ENCODE measurements at places on chromosomes 1 and 21. TPM values are rescaled to one million over a fixed set of nuclear protein-coding genes. Genes with fewer than 3 reads are reported as not detected.
A peak's percentile ranks its signal among the peaks of the same experiment; 100 is the strongest.

DNA sequence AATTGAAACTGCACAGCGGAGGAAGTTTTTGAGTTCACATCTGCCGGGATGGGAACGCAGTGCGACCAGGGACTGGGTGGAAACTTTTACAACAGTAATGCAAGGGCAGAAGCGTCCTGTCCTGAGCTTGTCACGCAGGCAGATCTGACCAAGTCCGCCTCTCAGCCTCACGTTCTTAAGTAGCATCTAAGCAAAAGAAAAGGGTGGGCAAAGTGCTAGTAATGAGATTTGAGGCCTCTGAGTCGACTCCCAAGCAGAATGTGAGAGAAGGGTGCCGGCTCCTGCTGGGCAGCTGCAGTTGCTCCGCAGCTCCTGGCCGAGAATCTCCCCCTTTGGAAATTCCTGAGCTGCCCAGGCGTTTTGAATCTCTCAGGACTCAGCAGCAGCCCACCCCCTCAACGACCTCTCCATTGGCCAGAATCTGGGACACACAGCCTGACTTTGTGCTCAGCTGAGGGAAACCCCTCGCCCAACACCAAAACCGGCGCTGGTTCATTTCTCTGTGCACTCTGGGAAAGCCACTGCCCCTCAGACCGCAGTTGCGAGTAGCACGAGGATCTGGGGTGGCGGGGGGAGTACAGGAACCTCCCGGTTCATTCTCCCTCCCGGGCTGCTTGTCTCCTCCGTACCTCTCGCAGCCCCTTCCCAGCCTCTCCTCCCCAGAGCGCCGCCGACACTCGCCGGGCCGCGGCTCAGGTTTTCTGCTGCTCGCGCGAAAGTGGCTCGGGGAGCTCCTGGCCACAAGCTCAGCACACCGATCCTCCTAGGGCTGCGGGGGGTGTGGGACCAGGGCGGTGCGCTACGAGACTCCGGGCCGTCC lies 913 bp upstream of the S1PR1 start:
- no peaks in the 10 kb centered on the region for H3K36me3 ChIP-seq
- peak overlapping the region; percentile 64 for H3K4me3 ChIP-seq
- H3K27ac ChIP-seq = peak overlapping the region; percentile 86
- DNase-seq = peak; percentile 51

SPATA46 gene
- polyA plus RNA-seq = 0.92 TPM

- H3K4me3 ChIP-seq = no peak overlapping the region
- no peaks in the 10 kb centered on the region for H3K27me3 ChIP-seq
- H3K36me3 ChIP-seq = no peaks in the 10 kb centered on the region
- H3K4me1 ChIP-seq = no peaks in the 10 kb centered on the region
Measured at GRCh38 chr1:217196616-217197015, 434.3 kb downstream of the GPATCH2 start.

DNA sequence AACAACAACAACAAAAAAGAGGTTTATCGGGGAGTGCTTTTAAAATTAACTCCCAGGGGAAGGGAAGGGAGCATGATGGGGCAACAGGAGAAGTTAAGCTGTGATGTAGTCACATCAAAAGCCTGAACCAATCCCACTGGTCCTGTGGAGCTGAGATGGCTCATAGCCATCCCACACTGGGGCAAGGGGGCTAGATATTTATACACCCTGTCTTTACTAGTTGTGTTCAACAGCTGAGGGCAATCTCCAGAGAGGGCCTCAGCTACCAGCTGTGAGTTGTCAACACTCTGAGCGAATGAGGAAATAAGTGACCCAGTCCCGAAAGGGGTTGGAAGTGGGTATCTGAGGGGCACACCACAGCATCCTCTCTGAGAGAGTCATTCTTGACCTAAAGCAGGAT lies 31.0 kb upstream of the CREG1 start:
- H3K27me3 ChIP-seq = no peaks in the 10 kb centered on the region
- H3K36me3 ChIP-seq = no peaks in the 10 kb centered on the region
- DNase-seq = no peak

REG4 gene
- polyA plus RNA-seq = not detected
